Hematopoietic multipotent progenitor cell treated with erythropoietin and hydrocortisone succinate and interleukin-3 and kit ligand, for 15 days (in vitro differentiated cells): ENCODE measurements at places on chromosomes 11 and 22.

DNA sequence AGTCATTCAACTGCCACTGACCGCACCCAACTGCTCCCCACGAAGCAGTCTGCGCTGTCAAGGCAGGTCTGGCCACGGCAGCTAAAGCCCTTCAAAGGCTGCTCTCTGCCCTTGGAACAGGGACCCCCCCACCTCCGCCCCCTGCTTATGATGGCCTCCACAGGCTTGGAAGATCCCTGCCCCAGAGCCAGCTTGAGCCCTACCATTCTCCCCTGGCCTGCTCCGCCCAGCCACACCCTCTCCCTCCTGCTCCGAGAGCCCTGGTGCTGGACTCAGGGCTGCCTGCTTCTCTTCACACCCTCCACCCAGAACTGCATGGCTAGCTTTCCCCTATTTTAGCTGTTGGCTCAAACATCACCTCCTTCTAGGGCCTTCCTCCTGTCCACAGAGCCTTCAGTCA lies 19.0 kb downstream of the ZMAT5 start:
- no peak for DNase-seq

DNA sequence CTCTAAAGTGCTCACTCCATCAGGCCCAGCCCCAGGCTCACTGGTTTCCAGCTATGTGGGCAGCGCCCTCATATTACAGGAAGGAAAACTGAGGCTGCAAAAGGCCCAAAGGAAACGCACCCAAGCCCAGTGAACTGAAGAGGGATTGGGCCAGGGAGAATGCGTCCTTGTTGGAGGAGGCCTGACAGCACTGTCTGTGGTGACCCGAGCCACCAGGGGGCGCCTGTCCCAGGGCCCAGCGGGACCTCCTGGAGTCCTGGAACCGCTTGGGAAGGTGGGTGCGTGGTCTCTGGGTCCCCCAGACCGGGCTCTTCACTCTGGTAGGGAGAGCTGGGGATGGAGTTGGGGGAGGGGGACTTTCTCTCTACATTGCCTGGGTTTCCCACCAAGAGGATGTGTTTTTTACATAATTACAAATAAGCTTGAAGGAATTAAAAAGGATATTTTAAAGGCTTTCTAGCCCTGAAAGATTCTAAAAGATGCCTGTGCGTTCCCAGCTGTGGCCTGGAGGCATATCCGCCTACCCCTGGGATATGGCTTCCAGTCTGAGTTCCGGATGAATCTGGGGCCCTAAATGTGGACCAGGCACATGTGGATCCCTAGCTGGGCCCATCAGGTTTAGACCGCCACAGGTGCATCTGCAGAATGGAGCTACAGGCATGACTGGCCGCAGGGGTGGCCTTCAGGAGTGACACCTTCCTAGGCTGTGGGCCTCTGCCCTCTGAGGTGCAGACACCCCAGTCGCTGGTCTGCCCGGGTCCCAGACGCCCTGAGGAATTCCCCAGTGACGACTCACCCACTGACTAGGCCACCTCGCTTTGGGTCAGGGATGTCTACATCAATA lies 4.2 kb downstream of the SPI1 start:
- peak; percentile 77 for DNase-seq

DNA sequence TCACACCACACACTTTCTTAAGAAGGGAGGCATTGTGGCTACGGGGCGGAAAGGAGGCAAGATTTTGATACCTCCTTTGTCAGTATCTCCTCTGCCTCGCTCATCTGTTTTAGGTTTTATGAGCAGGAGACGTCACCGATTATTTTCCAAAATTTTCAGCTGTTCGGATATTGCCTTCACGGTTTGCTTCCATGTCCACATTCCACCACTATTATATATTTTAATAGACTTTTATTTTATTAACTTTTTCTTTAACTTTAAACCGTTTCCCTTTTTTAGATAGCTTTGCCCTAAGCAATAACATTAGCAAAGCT lies 33.7 kb upstream of the CREB3L1 start:
- no peak for DNase-seq

DNA sequence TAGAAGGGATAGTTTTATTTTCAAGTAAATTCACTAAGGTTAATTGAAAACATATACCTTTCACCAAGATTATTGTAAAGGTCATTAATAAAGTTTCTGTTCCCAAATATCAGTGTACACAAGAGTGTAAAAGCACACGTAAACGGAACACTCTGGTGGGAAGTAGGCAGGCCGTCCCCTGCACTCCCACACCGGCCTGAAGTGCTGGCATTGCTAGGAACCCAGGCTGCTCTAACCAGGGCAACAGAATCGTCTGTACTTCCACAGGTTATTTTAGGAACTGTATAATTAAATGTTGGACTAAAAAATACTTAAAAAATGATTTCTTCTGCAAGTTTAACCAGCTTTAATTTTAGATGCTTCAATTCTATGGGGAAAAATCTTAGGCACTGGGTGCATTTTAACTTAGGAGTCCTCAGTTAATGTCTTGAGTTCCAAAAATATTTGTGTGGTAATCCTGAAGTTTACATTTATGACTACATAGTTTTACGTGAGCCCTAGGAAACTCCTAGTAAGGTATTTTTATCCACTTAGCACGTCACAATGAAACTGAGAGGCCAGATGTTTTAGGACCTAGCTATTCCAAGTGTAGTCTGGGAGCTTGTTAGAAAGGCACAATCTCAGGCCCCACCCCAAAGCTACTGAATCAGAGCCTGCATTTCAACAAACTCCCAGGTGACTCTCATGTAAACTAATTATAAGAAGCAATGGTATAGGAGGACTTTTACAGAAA lies 31.2 kb downstream of the KMT5B start:
- DNase-seq, result no peak

DNA sequence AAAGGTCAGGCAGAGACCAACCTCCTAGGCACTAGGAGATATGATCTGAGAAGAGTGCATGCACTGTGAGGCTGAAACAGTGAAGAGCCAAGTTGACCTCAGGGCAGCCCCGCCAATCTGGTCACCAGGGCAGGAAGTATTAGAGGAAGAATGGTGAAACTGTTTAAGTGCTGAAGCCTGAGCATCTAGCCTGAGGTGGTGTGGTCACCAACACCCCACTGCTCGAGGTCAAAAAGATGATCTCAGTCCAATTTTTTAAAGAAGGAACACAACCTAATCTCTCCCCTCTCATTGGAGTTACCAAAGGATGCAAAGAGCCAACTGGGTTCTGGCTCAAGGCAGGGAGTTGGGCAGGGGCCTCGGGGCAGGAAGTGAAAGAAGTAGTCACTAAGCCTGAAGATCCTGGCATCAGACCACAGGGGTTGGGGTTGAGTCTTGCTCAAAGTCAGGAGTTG lies 4.0 kb downstream of the APBB1 start:
- no peak for DNase-seq

GRCh38 chr11:2826679-2827056 lies 58.9 kb downstream of the CDKN1C start:
- no peak for DNase-seq

DNA sequence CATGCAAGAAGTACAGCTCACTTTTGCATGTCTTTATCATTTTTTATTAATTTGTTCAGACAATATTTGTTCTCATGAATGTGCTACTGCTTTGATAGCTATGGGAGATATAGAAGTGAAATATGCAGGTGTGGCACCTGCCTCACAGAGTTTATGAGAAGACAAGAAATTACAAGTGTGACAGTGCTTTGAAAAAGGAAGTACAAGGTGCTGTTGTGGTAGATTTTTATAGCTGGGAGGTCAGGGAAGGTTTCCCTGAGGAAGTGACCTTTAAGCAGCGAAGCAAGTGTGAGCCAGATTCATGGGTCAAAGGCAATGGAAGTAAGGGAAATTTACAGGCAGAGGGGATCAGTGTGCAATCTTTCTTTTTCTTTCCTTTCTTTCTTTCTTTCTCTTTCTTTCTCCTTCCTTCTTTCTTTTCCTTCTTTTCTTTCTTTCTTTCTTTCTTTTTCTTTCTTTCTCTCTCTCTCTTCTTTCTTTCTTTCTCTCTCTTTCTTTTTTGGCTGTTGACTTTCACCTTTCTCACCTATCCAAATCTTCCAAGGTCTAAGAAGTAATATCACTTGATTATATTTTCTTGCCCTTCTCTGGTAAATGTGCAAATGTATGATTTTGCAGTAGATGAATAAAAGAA lies 6.4 kb upstream of the BMAL1 start:
- no peak for DNase-seq
